ENCODE measurements at places on chromosomes 6 and 20.

DNA sequence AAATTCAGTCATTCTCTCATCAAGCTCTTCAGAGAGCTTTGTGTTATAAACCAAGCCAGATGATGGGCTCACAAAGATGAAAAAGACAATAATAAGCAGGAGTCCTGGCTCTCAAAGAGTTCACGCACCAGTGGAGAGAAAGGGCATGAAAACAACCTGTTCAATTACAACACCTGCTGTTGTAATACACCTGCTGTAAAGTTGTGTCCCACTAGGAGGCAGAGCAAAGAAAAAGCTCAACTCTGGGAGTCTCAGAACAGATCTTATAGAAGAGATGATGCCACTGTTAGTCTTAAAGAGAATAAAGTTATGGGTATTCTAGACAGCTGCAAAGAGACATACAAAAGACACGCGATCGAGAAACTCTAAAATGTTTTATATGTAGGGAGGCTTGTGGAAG lies 100.6 kb downstream of the DCDC2 start:
- no peak for DNase-seq

GRCh38 chr6:159801935-159802334 lies 1.9 kb downstream of the PNLDC1 start:
- DNase-seq: no peak

DNA sequence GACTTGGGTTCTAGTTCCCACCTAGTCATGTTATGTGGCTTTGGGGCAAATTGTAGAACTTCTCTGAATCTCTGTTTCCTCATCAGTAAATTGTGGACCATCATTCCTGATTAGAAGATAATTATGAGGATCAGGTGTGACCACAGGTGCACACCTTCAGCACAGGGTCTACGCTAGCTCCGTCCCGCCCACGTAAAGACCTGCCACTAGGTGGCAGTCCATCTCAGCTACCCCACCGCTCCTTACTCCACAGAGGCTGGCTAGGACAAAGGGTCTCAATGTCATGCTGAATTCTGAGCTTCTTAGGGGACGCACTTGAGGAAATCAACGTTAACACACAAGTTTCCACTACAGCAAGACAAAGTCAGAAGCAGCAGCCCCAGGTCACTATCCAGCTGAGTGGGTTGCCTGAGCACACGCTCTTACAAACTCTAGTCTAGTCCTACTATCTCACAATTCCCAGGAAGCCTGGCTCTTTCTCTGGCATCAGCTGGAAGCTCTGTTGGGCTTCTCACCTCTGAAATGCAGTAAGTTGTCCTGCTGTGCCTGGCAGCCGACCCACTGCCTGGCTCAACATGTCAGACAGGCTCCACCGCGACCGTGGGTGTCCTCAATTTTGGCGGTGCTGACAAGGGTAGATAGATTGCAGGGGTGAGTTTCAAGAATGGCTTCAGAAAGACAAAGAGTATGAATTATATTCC lies 2.0 kb upstream of the PLCG1 start:
- DNase-seq: peak; percentile 55

- no peak for DNase-seq
Observed at GRCh38 chr20:49659056-49659455, 54.6 kb downstream of the B4GALT5 start.

DNA sequence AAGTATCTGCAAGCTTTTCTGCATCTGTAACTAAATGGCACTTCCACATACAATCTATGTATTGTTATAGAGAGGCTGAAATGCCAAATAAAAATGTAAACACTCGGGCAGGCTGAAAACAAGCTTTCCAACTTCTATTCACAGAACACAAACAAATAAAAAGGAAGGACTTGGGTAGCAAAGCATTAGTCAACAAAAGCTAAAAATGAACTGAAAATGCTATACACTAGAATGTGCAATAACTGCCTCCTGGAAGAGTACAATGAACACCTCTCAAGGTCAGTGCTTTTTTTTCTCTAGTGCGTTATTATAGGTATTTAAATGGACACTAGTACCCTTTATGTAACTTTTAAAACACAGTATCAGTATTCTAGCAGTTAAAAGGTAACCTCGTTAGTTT lies 31.4 kb downstream of the STK38 start:
- DNase-seq: no peak

DNA sequence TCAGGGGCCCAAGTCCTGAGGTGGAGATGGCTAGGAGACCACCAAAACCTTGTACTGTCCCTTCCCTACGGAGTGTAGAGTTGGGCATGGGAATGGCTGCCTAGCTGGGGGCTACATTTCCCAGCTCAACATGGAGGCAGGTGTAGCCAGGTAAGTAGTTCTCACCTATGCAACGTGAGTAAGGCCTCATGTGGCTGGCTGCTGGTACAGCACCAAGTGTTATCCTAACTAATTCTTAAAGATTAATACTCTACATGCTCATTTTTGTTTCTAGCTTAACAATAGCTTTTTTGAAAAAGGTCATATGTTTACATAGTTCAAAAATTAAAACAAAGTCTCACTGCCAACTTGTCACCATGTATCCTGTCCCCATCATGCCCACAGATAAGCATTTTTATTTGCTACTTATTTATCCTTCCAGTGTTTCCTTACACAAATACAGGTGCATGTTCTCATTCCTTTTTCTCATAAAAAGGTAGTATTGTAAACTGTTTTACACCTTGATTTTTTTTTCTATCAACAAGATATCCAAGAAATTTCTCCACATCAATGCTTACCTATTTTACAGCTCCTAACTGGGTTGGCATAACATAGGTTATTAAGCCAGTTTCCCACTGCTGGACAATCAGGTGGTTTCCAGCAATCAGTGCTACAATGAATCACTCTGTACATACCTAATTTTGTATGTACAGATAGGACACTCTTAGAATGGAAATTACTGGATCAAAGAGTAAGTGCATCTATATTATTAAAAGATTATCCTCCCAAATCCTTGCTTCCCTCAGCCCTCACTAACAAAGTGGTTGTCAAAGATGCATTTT lies 25.5 kb downstream of the ABHD12 start:
- no peak for DNase-seq

- DNase-seq: no peak
Observed at GRCh38 chr6:105035299-105035698, 78.4 kb downstream of the LIN28B start.

DNA sequence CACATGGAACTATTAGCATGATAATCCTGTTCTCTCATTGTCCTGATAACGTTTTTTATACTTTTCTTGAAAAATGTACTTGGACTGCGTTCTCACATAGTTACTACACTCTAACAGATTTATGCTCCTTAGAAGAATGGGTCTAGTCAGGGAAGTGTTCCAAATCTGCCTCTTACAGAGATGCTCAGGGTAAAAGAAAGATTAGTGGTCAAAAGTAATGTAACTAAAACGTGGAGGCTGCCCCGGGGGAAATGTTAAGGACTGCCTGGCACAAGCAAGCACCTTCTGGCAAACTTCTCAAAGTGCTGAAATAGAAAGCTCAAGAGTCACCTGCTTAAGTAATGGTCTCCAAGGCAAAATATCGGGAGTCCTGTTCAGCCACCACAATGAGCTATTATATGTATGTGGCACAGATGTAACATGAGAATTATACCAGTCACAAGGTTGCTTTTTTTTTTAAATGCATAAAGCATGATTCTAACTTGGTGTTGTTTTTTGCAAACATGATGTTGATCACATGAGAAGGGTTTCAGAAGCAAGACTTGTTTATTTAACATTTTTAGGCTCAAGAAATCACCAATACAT lies 244.5 kb upstream of the JARID2 start:
- no peak for DNase-seq

DNA sequence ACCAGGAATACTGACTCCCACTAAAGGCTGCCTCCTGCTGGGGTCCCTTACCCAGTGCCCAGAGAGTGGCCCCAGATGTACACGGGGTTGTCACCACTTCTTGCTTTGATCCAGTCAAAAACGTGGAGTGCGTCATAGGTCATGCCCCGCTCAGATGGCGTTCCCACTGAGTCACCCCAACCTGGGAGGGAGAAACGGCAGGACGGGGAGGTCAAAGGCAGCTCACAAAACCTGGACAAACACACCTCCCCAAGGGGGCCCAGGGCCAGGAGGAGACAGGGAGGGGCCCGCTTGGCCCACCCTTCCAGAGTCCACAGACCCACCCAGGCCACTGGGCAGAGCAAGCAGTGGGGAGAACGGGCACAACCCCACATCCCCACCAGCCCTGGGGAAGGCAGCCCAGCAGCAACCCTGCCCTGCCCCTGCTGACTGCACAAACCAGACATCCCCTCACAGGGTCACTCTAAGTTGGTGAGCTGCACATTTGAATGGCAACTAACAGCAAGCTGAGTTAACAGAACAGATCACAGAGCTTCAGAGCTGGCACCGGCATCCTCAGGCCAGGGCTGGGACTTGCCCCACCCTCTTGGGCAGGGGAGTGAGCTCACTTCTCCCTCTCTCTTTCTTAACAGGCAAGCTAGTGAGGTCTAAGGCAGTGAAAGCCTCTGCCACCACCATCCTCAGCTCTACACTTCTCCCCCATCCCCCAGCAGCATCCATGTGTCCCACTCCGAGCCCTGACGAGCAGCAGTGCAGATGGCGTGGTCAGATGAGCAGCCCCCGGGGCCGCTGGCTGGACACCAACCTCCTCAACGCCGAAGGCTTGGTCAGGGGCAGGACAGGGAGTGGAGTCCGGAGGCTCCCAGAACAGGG lies 61.7 kb downstream of the PYGB start:
- peak; percentile 41 for DNase-seq

GRCh38 chr6:70857387-70858077 lies 99.3 kb downstream of the B3GAT2 start:
- no peak for DNase-seq

GRCh38 chr6:62541502-62541901 lies 255.5 kb upstream of the KHDRBS2 start:
- DNase-seq: no peak

- no peak for DNase-seq
Observed at GRCh38 chr6:147700436-147701209, 192.1 kb downstream of the SAMD5 start.

DNA sequence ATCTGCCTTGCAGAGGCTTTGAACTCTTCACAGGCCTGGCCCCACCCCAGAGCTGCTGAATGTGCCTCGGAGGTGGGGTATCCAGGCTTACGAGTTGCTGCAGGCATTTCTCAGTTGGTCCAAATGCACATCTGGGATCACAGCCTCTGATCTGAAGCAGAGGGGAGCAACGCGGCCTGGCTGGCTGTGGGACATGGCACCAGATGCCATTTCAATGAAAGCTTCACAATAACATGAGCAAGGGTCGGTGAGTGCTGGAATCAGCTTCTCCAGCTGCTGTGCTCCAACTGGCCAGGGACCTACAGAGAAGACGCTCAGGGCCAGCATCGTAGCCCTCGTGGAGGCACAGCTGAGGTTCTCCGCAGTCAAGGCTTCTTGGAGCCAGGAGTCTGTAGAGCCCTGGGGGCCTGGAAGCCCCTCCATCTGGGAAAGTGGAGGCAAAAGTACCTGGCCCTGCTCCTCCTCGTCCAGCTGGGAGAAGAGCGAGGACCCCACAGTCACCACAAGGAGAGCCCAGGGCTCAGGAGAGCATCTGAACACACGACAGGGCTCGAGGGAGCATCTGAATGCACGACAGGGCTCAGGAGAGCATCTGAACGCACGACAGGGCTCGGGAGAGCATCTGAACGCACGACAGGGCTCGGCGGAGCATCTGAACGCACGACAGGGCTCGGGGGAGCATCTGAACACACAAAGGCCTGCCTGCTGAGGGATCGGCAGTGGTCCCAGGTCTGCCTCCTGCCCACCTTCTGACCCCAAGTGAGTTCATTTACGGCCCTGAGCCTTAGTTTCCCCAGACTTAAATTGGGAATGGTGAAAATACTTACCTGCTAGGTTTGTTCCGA lies 165.2 kb downstream of the DLL1 start:
- no peak for DNase-seq

GRCh38 chr20:45041464-45042337 lies 59.2 kb downstream of the KCNS1 start:
- DNase-seq: no peak

GRCh38 chr6:166415306-166415705 lies 32.6 kb upstream of the MPC1 start:
- no peak for DNase-seq

DNA sequence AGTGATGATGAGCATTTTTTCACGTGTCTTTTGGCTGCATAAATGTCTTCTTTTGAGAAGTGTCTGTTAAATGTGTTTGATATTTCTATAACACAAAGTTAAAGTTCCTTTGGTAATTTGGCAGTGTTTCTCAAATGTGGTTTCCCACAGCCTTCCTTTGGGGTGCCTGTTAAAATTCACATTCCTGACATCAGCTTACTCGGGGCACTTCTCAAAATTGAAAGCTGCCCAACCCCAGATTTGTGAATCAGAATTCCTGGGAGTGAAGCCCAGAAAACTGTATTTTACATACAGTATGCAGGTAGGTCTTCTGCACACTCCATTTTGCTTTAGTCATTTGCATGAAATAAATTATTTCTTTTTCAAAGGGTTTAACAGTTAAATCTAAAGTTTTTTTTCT lies 207.9 kb downstream of the GMPR start:
- no peak for DNase-seq

DNA sequence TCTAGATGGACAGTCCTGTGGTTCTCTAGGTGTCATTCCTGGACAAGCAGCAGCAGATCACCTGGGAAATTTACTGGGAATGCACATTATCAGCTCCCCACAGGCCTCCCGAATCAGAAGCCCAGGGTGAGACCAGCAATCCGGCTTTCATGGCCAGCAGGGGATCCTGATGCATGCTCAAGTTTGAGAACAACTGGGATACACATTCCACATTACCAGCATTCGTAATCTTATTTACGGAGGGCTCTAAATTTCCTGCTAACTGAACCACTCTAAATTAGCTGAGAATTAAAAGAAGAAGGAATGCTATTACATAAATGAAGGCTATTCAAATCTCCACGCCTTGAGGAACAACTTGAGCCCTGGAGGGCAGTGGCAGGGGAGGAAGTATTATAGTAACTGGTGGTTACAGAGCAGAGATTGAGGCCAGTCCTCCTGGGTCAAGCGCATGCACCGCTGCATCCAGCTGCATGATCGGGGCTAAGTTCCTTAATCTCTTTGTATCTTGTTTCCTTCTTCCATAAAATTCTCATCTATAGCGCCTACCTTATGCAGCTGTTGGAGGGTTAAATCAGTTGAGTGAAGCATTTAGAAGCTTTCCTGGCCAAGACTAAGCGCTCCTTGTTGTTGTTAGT lies 403.7 kb downstream of the CDH26 start:
- no peak for DNase-seq

GRCh38 chr6:134379076-134379475 lies 61.2 kb upstream of the SGK1 start:
- no peak for DNase-seq

- no peak for DNase-seq
Observed at GRCh38 chr6:158357570-158358216, 45.4 kb downstream of the TULP4 start.

DNA sequence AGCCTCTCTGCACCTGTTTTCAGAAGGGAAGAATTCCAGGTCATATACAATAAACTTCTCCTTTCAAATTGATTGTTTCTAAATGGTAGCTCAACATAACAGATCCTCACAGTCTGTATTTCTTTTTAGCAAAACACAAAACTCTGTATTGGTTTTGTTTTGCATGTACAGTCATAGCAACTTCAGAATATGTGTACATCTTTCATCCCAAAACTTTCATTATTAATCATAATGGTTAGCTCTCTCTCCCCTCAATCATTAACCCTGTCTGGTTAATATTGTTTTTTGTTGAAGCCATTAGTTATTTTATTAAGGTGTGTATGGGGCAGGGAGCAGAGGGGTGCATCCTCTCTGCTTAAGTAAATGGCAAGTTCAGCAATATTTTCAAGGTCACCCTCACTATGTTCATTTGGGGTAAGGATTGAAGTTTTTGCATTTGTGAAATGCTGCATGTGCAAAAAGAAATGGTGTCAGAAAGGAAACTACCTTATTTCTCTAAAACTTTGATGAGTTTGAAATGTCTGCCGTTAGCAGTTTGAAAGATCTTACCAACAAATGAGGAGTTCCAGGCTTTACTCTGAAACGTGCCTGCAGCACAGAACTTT lies 136.8 kb upstream of the BTBD3 start:
- DNase-seq: no peak
